ENCODE measurements at places on chromosomes 5 and 9.

GRCh38 chr9:134781591-134782302 is 98.9 kb upstream of the FCN2 start:
- DNase-seq = no peak

- no peak for DNase-seq
Observed at GRCh38 chr5:9466697-9467096, 79.2 kb downstream of the SEMA5A start.

- DNase-seq = no peak
Observed at GRCh38 chr5:108686676-108687075, 61.0 kb upstream of the FER start.

DNA sequence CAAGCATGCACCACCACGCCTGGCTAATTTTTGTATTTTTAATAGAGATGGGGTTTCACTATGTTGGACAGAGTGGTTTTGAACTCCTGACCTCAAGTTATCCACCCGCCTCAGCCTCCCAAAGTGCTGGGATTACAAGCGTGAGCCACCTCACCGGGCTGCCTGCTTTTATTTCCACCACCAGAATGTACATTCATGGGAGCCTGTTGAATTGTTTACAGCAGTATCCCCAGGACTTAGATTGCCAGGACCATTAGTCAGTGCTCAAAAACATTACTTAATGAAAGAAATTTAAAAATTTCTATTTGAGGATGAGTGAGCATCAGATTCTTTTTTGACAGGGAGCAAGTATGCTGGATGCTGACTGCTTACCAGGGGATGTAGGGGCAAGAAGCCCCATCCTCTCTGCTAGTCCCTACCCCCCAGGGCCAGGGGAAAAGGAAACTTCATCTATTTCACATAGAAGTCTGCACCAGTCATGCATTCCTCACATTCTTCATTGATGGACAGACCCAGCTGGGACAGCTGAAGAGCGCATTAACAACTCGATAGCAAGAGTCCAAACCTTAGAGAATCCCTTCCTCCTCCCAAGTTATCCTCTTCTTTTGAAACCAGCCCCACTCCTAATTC is 10.3 kb upstream of the RGMB start:
- no peak for DNase-seq

DNA sequence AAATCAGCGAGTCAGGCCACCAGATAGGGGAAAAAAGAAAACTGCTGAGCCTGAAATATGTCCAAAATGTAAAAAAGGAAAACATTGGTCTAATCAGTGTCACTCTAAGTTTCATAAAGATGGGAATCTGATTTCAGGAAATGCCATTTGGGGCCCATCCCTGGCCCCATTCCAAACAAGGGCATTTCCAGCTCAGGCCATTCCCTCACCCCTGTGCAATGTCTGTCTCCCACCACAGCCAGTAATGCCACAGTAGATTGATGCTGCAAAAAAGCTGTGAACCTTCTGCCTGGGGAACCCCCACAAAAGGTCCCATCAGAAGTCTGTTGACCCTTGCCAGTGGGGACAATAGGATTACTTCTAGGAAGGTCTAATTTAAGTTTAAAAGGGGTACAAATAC is 199.6 kb downstream of the YTHDC2 start:
- DNase-seq = no peak

DNA sequence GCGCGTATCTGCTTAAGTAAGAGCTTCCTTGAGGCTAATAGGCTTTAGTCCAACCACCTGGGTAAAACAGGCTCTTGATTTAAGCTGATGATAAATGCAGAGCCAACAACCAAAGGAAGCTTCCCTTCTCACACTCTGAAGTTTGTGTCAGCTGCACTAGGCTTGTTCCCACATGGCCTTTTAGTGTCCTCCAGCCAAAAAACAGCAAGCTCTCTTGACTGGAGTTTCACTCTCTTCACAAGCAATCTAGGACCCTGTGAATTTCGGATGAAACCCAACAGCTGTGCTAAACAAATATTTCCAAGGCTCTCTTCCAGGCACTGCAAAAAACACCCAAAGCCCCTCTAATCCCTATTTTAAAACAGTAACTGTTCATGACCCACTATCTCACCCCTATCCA is 63.9 kb downstream of the SAXO1 start:
- DNase-seq = no peak

Data from activated gamma-delta T cell (primary cell).